CD4-positive, CD25-positive, alpha-beta regulatory T cell (primary cell): ENCODE measurements at places on chromosomes 6 and 20.

GRCh38 chr6:147166992-147167391 lies 37.2 kb upstream of the STXBP5 start:
- DNase-seq: no peak

GRCh38 chr6:32615885-32616532 lies 21.2 kb upstream of the HLA-DQA1 start:
- DNase-seq: no peak

- no peak for DNase-seq
Observed at GRCh38 chr6:37204014-37204751, 34.2 kb downstream of the PIM1 start.

GRCh38 chr6:35406711-35407485 lies 45.2 kb upstream of the FANCE start:
- no peak for DNase-seq
